ENCODE measurements at places on chromosomes 16 and 17.

GRCh38 chr16:75319513-75320411 lies 68.3 kb upstream of the BCAR1 start:
- no peak for DNase-seq

- no peak for DNase-seq
Measured at GRCh38 chr16:51870296-51870854, 676.6 kb downstream of the TOX3 start.

GRCh38 chr17:66355510-66355909 lies 53.1 kb downstream of the PRKCA start:
- no peak for DNase-seq

DNA sequence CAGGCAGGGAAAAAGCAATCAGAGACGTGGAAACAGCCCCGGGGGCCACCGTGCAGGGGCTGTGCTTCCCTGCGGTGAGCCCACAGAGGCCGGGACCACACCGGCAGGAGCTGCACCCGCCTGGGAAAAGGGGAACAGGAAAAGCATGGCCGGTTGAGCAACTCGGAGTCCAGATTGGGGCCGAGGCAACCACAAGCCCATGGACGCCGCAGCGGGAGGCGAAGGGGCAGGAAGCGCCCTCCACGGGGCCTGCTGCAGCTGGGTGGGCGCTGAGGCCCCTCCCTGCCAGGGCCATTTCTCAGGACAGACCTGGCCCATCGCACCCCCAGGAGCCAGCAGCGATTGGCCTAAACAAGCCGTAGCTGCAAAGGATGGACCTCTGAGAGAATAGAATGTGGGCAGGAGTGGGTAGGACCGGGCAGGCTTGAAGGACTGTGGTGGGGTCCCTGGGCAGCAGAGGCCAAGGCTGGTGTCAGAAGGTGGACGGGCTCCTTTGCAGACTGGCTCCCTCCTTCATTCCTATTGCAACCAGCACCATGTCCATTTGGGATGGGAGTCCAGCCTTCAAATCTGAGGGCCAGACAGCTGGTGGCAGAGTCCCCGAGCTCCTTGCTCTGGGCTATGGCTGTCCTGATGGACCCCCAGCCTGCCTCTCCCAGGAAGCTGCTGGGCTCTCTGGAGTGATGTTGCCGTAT lies 30.4 kb downstream of the COX4I1 start:
- DNase-seq, result no peak

DNA sequence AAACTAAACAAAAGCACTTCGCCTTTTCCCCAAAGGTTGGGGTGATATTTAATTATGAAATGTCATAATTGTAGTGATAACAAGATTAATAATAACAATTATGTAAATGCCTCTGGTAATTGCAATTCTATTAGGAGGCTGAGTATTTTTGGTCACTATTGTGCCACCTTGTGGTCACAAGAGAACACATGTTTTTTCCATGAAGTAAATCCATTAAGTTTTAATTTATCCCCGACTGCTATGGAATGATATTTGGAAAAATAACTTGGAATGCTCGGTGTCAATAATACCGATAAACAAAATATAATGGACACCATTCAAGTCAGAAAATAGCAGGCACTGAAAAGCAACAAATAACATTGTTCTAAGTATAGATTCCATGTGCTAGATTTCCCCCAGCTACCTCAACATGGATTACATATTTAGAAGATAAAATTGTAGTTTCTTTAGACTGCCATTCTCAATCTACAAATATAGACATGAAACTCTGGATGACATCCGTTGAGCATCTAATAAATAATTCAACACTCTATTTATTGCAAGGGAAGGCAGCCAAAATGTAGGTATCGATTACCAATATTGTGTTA lies 25.0 kb upstream of the KCNJ2 start:
- DNase-seq, result no peak

GRCh38 chr16:29777576-29778350 lies at the start of gene ZG16:
ZG16 (plus strand) TSS chr16:29778256; CDS start chr16:29779267, 1,011 bp downstream.
- no peak for DNase-seq

- no peak for DNase-seq
Measured at GRCh38 chr17:41836550-41837196, 641 bp upstream of the NT5C3B start.

GRCh38 chr17:16432017-16432416 lies 16.6 kb downstream of the TRPV2 start:
- no peak for DNase-seq

DNA sequence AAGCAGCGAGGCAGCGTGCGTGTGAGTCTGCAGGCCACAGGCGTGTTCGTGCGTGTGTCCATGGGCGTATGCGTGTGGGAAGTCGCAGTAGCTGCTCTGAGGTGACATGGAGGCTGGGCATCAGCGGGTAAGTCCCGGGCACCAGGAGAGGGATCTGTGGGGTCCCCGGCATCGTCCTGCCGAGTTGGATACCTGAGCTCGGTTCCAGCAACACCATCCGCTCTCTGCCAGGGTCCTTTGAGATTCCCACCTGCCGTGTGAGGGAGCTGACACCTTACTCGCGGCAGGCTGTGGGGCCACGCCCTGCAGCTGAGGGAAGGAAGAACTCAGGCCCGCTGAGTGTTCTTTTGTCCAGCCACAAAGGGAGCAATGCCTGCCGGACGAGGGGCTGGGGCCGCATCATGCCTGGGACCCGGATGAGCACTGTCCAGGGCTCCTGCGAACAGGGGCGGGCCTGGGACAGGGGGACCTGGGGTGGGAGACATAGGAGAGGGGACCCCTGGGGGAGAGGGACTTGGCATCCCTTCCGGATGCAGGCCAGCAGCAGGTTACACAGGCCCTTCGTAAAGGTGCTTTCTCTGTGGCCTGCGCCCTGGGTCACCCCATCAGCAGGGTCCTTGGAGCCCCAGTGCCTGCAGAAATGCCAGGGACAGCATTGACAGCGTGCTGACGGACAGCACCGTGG lies 5.0 kb upstream of the SNAI3 start:
- no peak for DNase-seq

DNA sequence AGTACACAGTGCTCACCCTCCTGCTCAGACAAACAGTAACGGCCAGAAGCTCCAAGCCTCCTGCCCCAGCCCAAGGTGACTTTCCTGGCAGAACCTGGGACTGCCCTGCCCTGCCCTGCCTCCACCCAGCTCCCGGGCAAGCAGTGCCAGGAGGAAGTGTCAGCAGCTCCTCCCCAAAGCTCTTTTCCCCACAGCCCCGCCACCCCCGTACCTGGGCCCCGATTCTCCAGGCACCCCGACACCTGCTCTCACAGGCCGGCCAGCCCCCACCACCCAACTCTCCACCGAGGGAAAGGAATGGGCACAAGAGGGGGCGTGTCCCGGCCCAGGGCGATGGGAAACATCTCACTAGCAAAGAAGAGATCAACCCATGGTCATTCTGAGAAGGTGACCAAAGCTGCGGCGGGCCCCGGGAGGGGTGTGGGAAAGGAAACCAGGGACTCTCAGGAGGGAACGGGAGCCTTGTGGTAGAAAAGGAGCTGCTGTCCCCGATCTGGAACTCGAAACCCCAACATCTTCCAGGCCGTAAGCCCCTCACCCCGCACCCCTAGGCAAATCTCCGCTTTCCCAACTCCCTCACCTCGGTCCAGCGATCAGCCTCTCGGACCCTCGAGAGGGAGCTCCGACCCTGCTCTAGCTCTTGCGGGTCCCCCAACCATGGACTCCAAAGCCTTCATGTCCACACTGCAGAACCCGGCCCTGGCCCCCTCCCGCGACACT lies 1.2 kb downstream of the BCAR1 start:
- no peak for DNase-seq

- DNase-seq, result no peak
Measured at GRCh38 chr17:39889200-39889599, 21.2 kb downstream of the ZPBP2 start.

DNA sequence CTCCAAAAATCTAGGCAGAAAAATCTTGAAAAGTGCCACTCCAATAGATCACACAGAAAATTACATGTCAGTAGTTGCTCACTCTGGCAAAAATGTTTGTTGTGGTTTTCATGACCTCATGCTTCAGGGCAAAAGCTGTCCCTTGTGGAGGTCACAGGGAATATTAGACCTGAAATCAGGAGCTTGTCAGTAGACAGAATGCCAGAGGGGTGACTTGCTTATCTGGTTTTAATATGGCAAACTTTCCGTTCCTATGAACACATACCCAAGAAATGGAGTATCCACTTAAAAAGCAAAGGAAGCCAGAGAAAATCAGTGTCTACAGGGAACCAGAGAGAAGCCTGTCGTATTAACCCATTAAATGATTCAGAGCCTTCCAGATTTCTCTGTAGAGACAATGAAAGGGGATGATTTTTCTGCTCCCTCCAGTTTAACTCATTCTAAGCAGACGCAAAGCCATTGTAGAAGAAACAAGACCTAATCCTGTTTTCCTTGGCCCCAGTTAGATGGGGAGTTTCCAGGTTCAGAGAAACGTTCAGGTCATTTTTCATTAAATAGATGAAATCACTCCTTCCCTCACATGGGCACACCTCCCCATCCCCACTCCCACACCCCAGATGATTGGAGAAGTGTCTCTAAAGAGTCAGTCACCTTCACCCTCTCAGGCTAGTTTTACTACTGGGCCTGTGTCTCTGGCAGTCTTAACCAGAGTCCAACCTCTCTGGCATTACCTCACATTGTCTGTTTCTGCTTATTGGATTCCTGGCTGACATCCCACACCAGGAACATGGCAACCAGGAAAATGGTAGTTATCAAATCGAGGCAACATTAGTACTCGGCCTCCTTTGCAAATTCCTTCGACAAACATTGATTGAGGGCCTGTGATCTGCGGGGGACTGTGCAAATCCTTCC lies 6.0 kb downstream of the SOX9 start:
- no peak for DNase-seq

- no peak for DNase-seq
Measured at GRCh38 chr16:64242492-64242891, 879.4 kb downstream of the CDH11 start.

Data from effector CD4-positive, alpha-beta T cell (primary cell).